ENCODE measurements at places on chromosomes 12 and 14.

DNA sequence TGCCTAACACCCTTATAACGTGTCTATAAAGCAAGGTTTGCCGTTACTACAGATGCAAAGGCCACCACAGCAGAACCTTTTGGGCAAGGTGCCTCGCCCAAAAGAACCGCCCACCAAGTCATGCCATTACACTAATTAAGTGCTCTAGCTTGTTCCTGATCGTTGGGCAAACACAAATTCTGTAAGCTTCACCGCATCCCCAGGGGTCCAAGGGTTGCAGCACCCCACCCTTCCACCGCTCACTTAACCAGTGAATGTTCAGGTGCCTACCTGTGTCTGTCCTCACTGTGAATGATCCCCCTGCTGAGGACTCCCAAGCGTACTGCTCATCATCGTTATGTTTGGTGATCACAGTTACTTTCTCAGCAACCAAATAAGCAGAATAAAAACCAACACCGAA lies 1.4 kb downstream of the HSP90AA1 start:
- no peak for DNase-seq

DNA sequence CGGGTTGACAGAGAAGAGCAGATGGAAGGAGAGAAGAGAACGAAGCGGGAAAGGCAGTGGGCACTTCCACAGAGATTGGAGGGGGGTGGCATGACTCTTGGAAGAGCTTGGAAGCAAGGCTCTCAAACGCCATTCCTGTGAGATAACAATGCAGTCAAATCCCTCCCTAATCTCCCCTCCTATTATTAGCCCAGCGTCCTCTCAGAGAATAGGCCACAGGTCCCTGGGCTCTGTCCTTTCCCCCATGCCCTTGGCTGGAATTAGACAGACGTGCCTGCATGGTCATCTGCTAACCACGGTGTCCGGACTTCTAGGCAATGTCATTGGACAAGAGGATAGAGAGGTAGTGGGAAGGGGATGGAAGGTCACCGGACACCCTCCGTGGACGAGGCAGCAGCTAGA lies 8.0 kb upstream of the MYH7 start:
- DNase-seq = no peak

DNA sequence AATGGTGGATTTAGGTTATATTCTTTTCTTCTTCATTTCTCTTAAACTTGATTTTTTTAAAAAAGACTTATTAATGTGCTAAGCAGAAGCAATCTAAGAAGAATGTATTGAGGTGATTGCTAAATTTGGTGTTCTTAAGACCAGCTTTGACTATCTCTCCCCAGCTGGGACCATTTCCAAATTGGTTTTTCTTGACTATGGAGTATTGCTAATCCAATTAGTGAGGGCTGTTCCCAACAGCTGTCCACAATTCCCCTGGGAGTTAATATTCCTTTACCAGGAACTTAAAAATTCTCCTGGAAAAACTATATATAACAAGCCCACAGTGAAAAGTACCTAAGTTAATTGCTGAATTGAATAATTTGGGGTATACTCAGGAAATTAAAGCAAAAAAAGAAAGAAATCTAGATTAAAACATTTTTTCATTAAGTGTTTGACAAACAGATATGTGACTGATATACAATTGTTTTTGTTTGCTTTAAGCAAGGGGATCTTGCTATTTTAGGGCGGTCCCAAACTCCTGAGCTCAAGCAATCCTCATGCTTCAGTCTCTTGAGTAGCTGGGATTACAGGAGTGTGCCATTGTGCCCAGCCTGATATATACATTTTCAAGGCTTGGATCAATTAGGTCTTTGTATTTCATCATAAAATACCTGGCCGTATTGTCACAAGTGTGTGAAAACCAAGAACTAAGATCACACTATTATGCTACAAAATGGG lies 105.0 kb downstream of the FAR2 start:
- DNase-seq = no peak

DNA sequence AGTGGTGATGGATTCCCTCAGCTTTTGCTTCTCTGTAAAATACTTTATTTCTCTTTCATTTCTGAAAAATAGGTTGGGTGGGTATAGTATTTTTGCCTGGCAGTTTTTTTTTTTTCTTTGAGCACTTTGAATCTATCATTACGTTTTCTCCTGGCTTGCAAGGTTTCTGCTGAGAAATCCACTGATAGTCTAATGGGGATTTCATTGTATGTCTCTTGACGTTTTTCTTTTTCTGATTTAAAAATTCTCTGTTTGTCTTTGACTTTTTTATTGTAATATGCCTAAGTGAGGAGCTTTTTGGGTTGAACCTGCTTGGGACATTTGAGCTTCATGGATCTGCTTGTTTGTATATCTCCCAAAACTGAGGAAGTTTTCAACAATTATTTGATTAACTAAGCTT lies 606.0 kb downstream of the KCNH5 start:
- DNase-seq = no peak

DNA sequence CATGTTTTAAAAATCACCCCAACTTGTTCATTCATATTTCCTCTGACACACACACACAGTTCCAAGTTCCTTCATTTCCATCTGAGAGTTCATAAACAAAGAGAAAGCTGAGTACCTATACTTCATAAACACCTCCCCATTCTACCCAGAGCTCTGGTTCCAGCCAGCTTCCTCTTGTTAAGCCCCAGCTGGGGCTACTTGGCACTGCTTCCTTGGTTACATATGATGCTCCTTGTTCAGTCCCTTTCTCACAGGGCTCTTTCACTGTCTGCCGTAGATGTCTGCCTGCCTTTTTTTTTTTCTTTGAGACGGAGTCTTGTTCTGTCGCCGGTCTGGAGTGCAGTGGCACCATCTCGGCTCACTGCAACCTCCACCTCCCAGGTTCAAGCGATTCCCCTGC lies 77.5 kb downstream of the COX16 start:
- no peak for DNase-seq

DNA sequence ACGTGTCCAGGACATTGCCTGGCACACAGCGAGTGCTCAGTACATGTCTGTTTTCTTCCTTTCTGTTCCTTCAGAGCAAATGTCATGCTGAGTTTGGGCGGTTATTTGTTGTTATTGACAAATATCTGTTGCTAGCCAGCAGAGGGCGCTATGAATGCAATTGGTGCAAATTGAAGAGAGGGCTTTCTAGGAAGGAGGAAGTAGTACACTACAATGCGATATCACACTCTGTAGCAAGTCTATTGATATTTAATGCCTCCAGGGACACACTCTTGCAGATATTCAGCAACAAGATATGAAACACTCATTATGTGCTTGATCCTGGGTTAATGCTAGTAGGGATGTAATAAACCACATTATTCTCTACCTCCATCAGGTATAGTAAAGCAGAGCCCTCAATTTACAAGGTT lies 267.3 kb upstream of the SRRM4 start:
- DNase-seq = no peak

GRCh38 chr12:120102189-120103043 lies 14.1 kb downstream of the RAB35 start:
- no peak for DNase-seq

- no peak for DNase-seq
These were observed 4.4 kb upstream of the SDS start for GRCh38 chr12:113407931-113408600.

- DNase-seq = no peak
These were observed 27.8 kb upstream of the DLK1 start for GRCh38 chr14:100698666-100699448.

- DNase-seq = no peak
These were observed 923.3 kb downstream of the AACS start for GRCh38 chr12:125988545-125988944.

- no peak for DNase-seq
These were observed 211.8 kb upstream of the AVPR1A start for GRCh38 chr12:63362791-63363190.

- no peak for DNase-seq
These were observed 137.2 kb upstream of the NCOR2 start for GRCh38 chr12:124704619-124705018.

DNA sequence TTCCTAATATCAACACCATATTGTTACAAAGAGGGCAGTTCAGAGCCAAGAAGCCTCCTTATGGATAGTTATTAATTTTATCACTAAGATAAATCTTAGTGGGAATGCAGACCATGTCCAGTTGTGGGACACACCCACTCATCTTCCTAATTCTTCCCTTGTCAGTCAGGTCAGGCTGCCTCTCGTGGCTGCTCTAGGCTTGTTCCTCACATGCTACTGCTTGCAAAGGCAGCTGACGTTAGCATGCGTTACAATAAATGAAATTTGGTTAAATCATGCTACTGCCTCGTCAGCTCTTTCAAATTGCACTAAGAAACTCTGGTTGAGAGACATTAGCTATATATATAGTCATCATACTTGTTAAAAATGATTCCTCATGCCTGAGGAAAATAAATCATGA lies 108.4 kb downstream of the CAND1 start:
- DNase-seq = no peak

- DNase-seq = no peak
These were observed 57.1 kb downstream of the GALC start for GRCh38 chr14:87935886-87936285.

GRCh38 chr14:103527408-103528145 lies 1.4 kb upstream of the TRMT61A start:
- peak; percentile 36 for DNase-seq

- DNase-seq = no peak
These were observed 3.1 kb downstream of the ADCY4 start for GRCh38 chr14:24331731-24332267.

DNA sequence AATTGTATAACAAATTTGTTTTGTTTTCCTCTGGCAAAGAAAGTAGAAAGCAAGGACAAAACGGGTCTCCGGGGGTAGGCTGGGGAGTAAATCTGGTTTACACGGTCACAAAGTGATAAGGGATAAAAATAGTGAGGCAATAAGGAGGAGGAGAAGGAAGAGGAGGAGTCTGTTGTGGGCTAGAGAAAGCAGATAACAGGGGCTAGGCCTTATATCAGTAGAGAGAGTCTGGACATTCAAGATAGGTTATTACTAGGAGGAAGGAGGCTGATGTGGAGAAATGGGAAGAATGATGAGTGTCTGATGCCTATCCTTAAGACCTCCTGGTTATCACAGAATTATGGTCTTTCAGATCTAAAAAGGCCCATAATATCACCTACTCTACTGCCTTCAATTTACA lies 83.2 kb upstream of the SSTR1 start:
- no peak for DNase-seq

DNA sequence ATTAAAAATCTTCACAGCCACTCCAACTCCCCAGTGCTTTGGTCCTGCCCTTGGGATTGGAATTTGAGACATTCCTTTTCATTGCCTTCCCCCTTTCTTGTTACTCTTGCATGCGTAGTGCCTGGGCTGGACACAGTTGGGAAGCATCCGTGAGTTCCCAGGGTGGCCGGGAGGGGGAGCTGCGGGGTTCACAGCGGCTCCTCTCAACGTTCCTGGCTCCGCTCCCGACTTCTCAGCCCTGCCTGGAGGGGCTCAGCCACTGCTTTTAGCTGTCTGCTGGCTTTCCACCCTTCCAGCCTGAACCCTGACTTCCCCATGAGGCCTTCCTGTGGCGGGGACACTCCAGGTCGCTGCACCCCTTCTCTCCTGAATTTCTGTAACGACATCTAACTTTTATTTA lies 3.2 kb downstream of the TEX52 start:
- no peak for DNase-seq

- no peak for DNase-seq
These were observed 23.6 kb downstream of the FBRSL1 start for GRCh38 chr12:132513458-132514135.

DNA sequence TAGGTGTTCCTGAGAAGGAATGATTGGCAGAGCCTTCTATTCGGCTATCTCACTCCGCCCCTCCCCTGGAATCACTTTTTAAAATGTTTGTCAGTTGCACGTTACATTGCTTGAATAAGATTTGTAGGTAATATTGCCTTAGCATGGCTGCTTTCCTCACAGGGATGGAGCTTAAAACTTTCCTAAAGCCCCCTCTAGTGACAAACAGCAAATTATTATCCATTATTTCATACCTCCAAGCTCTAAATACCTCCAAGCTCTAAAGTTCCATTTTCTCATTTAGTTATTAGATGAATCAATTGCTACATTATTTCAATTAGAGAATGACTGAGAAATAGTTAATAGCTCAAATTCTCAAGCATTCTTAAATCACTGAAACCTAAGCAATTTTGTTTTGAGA lies 5.1 kb upstream of the SPATA7 start:
- no peak for DNase-seq

DNA sequence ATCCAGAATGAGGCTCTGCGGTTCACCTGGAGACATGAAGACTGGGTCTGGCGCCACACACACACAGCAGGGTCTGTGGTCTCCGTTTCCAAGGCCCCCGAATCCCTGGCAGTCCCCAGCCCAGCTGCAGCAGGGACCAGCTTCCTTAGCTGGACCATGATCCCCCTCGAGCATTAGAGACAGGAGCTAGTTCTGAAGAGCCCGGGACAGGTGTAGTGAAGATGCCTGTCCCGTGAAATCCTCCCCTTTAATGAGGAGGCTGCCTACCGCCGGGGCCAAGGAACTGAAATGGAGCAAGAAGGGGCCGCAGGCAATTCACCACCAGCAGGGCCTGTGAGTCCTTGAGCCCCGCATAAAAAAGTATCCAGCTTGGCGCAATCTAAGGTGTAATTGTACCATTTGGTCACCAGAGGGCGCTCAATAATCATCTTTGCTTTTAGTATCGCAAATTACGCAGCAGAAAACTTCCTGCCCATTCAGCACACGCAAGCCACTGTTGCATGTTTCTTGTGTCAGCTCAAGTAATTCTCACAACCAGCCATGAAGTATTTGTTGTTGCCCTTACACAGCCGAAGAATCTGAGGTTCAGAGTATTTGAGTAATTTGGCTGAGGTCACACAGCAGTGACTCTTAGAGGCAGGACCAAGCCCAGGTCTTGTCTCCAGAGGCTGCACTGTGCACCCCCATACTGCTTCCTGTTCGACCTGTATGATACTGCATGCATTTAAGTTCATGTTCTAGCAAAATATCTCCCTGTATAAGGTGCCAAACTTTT lies 54.3 kb upstream of the PPP2R5C start:
- no peak for DNase-seq

DNA sequence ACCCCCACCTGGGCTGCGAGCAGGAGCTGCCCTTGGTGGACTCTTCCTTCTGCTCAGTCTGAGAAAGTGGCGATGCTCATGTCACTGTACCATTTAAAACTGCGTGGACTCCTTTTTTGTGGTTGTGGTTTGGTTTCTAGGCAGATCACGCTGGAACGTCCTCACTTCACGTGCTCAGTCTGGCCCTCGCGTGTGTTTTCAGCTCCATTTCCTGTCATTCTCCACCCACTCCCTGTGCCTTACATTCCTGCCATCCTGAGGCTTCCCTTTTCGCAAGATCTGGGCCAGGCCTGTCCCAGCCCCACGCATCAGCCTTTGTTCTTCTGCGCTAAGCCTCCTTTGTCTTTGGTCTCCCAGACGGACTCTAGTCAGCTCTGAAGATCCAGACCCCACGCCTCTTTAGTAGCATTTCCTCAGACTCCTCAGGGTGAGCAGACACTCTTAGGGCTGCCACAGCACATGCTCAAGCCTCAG lies 105.4 kb downstream of the FBXL14 start:
- DNase-seq = no peak

DNA sequence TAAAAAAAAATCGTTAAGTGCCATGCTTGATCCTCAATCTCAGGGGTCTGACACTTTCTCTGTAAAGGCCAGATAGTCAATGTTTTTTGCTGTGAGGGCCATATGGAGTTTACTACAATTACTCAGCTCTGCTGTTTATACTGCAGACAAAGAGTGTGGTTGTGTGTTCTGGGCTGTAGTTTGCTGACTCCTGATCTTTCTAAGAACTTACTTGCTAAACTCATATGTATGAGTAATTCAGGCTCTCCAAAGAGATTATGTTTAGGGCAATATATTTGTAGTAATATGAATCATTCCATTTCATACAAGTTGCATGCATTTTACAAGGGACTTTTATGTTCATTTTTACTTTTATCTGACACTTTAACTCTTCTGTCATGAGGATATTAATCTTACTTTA lies 188.2 kb downstream of the TMTC2 start:
- DNase-seq = no peak
